ENCODE measurements at places on chromosomes 11 and 22.

GRCh38 chr11:20162824-20163782, 2.8 kb upstream of the DBX1 start:
- no peak for DNase-seq

GRCh38 chr11:102177974-102178631, 67.9 kb downstream of the YAP1 start:
- DNase-seq = no peak

- no peak for DNase-seq
Measured at GRCh38 chr22:37325039-37325395, 42.7 kb downstream of the CYTH4 start.

GRCh38 chr11:90407350-90407749, 184.5 kb upstream of the CHORDC1 start:
- DNase-seq = no peak

GRCh38 chr11:26777372-26777808, 55.5 kb upstream of the SLC5A12 start:
- no peak for DNase-seq

DNA sequence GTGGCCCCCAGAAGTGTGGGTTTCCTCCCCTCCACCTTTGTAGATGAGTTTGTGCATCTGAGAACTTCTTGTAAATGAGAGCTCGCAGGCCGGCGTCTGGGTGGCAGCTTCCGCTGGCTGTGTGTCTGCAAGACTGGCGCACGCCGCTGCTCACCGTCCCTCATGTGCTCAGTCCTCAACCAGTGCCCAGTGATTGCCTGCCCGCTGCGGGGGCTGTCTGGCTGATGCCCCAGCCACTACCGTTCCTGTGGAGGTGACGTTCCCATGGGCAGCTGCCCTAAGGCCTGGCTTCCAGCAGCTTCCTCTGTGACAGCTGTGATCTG, 8.8 kb downstream of the TBX1 start:
- no peak for DNase-seq

GRCh38 chr11:68337399-68337835, 25.0 kb downstream of the LRP5 start:
- DNase-seq = no peak

DNA sequence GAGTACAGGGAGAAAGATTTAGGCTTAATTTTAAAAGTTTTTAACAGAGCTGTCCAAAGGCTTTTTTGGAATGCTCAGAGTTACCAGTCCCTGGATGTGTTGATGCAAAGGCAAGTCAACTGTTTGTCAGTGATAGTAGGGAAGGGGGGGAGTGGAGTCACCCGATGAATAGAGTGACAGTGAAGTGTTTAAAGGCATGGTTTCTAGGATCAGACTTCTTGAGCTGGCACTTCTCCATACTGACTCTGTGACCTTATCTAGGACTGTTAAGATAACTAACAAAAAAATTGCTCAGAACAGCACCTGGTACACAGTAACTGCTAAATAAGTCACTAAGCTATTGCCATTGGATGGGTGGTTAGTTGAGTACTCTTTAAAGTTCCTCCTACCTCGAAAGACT, 11.3 kb upstream of the RAG2 start:
- DNase-seq = no peak

DNA sequence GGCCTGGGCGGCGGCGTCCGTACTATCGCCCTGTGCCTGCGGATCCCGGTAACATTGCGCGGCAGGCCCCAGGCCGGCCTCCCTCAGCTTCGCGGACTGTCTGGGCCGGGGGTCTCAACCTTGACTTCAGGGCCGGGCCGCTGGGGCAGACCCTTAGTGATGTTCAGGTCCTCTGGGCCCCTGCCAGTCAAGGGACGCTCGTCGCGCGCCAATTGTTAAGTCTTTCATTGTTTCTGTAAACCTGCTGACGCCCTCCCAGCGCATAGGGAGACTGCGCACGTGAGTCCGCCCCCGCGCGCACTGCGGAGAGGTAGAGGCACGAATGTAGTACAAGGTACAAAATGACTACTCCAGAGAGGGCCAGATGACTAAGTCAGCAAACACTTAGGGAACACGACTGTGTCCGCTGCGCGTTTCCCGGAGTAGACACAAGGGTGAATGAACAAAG, 451 bp upstream of the HDHD5 start:
- no peak for DNase-seq

DNA sequence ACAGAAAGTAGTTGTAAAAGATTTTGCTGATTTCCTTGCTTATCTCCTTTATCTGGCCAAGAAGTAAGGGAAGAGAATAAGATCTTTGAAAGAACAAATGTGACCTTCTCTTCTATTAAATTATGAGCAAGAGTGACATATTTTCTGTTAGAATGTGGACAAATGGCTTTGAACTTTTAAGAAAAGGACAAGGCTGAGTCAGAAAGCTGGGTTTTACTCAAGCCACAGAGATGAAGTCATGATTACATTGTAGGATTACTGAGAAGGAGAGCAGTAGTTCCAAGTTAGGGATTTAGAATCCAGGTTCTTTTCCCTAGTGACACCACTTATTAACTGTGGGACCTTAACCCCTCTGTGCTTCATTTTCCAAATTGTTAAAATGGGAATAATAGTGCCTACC, 13.5 kb downstream of the CCDC90B start:
- no peak for DNase-seq

DNA sequence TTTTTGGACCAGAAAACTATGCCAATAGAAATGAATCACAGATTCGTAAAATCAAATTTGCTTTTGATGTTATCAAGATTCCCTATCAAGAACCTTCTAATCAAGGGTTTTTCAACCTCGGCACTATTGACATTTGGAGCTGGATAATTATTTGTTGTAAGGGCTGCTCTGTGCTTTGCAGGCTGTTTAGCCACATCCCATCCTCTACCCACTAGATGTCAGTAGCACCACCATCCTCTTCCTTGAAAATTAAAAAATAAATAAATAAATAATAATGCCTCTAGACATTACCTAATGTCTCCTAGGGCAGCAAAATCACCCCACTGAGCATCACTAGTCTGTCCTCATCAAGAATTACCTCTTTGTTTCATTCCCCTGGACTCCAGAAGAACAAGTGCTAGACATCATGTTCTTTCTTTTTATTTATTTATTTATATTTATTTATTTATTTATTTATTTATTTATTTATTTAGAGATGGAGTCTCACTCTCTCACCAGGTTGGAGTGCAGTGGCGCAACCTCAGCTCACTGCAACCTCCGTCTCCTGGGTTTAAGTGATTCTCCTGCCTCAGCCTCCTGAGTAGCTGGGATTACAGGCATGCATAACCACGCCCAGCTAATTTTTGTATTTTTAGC, 744.7 kb downstream of the KCNA4 start:
- no peak for DNase-seq

- no peak for DNase-seq
Measured at GRCh38 chr11:68202165-68202564, 10.9 kb downstream of the KMT5B start.

DNA sequence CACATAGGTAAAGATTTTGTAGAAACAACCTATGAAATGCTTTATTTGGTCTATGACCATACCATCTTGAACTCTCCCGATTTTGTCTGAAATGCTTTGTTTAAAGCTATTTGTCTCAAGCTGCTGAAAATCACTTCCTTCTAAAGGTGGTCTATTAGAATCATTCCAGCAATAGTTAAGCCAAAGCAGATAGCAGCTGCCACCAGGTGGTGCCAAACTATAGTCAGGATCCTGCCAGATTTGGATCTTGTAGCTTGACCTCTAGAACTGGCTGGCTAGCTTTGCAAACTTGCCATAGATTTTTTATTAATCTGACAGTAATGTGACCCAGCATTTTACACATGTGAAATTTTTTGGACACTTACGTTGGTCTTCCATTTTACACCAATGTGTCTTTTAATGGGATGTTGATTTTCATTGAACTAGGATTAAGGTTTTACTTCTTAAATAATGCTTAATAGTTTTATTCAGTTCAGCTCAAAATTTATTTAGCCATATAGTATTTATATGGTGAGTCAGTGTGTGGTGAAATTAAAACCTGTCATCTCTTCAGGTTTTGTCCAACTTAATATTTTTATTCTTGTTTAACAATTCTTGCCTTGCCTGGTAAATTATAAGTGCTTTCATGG, 19.7 kb downstream of the CTR9 start:
- no peak for DNase-seq

DNA sequence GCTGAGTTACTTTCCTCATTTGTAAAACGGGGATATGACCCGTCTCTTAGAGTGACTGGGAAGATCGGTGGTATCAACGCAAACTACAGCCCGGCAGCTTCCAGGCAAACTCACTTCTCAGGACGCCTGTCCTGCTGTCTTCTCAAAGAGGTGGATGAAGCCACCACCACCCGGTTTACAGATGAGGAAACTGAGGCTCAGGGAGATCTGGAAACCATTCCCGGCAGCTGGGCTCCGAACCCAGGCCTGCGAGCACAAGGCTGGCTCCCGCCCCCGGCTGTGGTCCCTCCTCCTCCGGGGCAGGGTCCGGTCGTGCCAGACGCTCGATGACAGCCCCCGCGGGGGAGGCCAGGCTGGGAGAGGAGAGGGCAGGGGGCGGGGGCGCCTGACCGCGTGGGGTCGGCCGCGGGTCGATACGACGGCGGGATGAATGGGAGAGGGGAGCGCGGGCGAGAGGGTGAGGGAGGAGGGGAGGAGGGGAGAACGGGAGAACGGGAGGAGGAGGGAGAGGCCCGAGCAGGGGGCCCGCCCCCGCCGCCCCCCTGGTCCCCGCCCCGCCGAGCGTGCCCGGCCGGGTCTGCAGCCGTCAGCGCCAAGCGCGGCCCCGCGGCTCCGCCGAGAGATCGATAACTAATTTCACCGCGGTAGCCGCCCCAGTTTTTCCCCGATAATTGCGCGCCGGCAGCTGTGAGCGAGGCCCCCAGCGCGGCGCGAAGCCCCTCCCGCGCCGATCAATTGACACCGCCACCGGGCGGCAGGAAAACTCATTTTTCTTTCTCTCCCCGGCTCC, 14.0 kb downstream of the IGLL1 start:
- DNase-seq = no peak

- no peak for DNase-seq
Measured at GRCh38 chr11:71138737-71139425, 113.5 kb downstream of the SHANK2 start.

GRCh38 chr11:103889679-103890078, 146.8 kb upstream of the DDI1 start:
- DNase-seq = no peak

- no peak for DNase-seq
Measured at GRCh38 chr11:43699870-43700269, 19.3 kb downstream of the HSD17B12 start.

- DNase-seq = no peak
Measured at GRCh38 chr11:70332567-70332966, 62.1 kb downstream of the PPFIA1 start.

DNA sequence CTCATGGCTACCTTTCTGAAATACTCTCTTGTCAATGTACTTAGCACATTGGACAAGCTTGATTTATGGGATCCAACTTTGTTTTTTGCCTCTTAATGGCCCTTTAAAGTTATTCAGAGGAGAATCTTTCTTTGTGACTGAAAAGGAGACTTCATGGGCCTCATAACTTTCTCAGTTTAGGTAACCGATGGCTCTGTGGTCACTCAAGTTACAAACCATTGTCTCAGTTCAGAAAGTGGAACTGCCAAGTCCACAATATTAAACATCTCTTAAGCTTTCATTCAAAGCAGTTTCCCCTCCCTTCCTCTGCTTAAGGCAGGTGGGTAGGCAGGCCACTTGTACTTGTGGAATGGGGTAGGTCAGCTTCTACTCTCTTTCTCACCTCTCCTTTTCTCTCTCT, 12.3 kb upstream of the ARL14EP start:
- no peak for DNase-seq

Measured in cortex of kidney (tissue), 1 donor.